ENCODE measurements at places on chromosomes 2 and 18.

- no peak for DNase-seq
Observed at GRCh38 chr2:99356853-99357252, 19.7 kb downstream of the EIF5B start.

DNA sequence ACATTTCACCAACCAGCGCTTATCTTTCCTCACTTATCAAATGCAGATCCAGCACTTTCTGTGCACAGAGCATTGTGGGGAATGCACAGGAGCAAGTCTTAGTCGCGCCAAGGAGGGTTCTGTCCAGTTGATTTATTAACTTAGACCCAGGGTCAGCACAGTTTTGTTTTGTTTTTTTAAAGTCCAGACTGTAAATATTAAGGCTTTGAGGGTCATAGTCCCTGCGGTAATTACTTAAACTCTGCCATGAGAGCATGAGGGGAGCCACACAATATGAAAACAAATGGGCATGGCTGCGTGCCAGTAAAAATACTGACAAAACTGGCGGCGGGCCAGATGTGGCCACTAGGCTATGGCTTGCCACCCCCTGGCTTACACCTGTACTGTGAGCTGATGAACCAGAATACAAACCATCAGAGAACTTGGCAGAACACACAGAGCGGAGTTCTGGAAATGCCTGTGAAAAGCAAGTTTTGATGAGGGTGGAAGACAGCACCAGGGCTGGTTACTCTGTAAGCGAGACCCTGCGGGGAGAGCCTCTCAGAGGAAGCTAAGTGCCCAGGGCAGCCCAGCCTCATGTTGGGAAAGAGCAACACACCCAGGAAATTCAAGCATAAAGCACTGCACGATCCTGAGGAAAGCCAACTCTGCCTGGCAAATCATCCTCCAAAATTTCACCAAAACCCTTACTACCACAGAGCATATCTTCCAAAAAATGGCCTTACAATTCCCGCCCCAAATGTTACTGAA, 43.6 kb downstream of the L3MBTL4 start:
- DNase-seq = no peak

DNA sequence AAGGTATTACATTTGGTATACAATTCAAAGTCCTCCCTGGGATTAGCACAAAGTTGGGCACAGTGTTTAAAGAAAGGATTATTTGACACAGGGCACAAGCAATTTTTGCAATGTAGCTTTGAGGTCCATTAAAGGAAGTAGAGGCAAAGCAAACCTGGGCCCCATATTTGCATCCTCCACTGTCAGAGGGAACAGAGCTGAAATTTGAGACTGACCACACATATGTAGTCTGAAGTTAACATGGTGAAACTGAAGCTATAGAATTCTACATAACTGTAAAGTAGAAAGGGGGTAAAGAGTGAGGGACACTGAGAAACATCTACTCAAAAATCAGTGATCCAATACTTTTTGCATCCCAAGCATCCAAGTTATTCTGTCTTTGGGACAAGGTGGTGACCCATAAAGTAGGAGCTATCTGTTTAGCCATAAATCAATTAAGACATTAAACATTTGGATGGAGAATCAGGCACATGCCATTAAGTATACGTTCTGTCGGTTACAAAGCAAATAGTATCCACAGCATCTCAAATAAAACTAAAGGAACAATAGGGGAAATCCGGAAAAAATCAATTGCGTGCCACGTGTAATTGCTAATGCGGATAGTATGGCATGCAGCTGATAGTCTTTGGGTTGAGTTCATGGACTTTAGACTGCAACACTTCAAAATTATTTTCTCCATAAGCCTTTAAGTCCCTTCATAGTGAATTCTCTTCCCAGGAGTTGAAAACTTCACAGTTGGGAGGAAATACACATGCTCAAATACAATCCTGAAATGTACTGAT, 72.6 kb downstream of the PLEKHM3 start:
- DNase-seq = no peak

- DNase-seq = no peak
Observed at GRCh38 chr2:237035781-237036475, 49.8 kb upstream of the COPS8 start.

DNA sequence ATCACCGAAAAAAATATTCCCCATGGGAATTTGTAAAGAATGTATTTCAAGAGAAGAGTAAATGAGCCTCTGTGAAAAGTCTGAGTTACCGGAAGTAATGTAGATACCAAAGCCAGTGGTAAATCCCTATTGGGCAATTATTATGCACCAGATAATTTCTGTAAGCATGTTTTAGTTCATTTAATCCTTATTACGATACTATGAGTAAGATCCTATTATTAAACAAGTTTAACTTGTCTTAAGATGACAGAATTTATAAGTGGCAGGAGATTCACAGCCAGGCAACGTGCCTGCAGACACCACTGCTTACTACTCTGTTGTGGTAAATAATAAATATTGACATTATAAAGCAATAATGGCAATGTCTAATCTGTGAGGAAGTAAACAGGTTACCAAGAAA, 280.8 kb upstream of the RGPD4 start:
- DNase-seq = no peak

DNA sequence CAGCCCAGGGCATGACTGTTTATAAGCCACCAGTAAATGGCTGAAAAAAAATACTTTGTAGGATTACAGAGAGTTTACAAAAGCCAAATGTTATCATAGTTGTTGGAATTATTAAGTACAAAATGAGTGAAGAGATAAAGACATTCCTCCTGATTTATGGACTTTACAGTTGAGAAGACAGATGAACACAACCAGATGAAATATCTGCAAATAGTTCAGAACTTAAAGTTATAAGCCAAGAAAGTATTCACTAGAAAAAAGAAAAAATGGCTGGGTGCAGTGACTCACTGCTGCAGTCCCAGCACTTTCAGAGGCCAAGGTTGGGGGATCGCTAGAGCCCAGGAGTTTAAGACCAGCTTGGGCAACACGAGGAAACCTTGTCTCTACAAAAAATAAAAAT, 11.2 kb downstream of the PMAIP1 start:
- DNase-seq = no peak

DNA sequence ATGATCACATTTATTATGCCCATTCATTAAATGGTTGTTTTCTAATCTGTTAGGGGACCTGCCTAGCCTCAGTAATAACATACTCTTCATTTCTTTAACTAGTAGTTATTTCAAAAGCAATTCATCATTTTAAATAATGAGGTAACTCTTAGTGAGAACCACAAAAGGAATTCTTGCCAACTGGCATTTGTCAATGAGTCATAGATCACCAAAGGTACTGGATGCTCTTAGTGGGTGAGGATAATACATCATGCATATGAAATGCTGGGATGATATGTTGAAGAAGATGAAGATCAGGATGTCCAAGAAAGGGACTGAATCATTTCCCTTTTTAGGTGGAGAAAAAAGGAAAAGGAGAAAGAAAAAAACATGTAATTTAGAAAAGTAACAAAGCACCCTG, 826.2 kb upstream of the DDX18 start:
- no peak for DNase-seq

DNA sequence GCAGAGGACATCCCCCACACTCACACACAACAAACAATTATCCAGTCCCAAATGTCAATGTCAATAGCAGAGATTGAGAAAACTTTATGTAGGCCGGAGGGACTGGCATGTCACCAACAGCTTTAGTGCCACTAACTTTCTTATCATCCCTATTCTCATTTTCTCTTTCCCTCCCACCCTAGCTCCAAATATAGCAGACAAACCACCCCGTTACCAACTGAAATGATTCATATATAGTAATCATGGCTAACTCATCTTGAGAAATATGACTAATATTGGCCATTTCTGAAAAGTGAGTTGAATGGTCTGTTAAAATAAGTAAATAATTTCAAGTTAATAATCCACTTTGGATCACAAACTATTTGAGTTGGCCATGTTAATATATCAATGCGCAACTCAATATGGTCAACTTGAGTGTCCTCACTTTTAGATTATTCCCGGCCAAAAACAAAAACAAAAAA, 242.1 kb upstream of the RND3 start:
- no peak for DNase-seq

DNA sequence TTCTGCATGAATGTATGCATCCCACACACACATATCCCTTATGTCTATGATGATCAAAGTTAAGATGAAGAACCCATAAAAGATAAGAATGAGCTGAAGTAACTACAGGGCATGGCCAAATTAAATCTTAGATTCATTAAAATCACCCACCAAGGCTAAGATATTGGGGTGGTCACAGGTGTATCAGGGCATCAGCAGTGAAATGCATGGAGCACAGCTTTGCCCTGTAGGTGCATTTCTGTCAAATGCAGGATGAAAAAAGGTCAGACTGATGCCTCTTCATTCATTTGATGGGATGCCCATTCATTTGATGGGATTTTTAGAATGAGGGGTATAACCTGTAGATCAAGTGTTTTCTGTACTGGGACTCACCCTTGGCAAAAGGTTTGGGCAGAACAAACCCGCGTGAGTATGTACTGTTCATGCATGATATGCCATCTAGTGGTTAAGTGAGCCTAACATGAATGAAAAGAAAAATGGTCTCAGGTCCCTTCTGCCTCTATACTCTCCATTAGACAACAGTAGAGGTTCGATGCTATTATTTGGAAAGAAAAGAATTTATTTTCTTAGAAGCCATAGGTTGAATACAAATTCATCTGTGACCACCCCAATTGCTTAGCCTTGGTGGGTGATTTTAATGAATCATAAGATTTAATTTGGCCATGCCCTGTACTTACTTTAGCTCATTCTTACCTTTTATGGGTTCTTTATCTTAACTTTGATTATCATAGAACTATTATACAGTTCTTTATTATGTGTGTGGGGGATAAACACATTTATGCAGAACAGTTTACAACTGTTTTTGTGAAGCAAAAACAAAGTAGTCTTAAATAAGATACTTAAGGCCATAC, 43.2 kb upstream of the NOSTRIN start:
- peak; percentile 71 for DNase-seq

Measured in NAMALWA (cell line).